ENCODE measurements at places on chromosomes 3 and 15.

GRCh38 chr3:88433568-88433967 is 283.8 kb downstream of the C3orf38 start:
- DNase-seq, result peak; percentile 8

- no peak for DNase-seq
Observed at GRCh38 chr3:180860180-180860858, 52.2 kb upstream of the FXR1 start.

DNA sequence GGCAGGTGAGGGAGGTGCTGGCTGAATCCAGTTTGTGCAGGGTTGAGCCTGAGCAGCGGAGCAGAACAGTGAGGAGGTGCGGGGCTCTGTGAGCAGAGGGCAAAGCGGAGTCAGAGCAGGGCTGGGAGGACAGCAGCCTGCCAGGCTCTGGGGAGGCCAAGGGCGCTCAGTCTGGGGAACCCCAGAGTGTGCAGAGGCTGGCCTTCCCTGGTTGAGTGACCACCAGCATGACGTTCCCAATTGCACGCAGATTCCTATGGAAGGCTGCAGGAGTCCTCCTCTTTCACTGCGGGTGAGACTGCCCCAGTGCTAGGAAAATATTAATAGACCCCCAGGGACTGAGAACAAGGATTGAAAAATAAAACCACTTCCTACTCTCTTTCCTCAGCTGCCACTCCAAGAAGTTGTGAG is 13.2 kb downstream of the MRAS start:
- no peak for DNase-seq

DNA sequence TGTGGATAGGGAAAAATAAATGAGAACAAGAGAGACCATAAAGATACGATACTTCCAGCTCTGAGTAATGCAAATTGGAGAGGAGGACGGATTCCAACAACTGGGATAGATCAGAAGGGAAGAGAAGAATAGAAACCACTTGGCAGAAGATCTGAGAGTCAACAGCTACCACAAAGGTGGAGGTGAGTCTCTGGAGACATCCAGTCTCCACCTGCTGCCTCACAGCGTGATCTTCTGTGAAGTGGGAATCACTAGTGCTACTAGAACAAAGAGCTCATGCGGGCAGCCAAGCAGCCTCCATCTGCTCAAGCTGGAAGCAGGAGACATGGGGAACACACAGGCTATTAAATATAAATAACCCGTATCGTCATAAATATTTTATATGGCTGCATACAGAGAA is 558.5 kb upstream of the CFAP20DC start:
- no peak for DNase-seq

DNA sequence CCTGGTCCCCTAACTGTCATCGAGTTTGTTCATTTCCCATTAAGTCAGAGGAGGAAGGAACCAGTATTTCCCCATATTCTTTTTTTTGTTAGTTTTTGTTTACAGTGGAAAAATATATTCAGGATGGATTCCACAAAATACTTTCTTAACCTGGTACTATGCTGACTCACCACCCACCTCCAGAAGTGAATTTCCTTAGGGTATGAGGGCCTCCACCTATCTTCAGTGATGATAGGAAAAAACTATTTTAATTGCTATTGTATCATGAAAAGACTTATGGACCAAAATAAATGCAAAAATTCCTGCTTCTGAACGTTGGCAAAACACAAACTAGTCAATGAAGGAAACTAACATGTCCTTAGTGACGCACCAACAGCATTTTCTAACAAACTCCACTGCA is 64.2 kb upstream of the FOXP1 start:
- DNase-seq, result no peak

DNA sequence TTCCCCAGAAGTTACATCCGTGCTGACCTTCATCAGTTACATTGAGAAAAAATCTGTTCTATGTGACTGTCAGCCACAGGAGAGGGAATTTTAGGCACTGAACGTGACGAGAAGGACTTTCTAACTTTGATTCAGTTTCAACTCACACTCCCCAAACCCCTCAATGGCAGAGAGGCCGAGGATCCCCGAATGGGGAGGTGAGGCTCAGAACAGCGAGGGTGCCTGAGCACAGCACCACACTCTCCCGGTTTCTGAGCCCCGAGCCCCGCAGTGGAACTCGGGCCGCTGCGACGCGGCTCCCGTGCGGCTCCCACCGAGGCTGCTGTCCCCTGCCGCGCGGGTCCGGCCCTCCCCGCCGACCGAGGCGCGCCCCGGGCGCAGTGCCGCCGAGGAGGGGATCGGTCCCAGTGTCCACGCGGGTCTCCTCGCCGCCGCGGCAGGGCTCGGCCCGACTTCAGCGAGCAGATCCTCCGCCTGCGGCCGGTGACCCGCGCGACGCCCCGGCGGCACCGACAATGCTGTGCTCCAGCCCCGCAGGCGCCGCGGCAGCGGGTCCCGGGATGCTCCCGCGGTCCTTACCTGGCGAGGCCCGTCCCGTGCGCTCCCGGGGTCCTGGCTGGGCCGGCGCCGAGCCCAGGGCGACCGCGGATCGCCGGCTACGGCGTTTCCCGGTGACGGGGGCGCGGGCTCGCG is 439 bp downstream of the CTXND1 start:
- no peak for DNase-seq

GRCh38 chr3:152200476-152201420 is 68.0 kb upstream of the MBNL1 start:
- no peak for DNase-seq

DNA sequence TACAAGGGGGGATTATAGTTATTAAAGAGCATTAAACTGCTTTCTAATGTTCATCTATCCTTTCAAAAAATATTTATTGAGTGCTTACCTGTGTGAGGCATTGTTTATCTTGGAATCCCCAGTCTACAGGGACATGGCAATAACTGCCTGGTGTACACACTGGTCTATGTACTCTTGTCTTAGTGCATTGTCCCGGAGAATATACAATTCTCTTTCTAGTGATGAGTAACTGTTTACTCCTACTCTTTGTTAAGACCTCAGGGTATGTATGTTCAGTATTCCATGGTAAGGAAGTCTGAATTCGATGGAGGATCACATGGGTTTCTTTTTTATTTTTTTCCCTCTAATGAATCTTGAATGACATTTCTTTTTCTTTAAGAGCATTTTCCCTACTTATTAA is 772.4 kb upstream of the NR2F2 start:
- no peak for DNase-seq
